CD4-positive, alpha-beta T cell treated with Interleukin-21 for 1 hour (primary cell): ENCODE measurements at places on chromosomes 12 and 14.

GRCh38 chr12:24839268-24839791, 109.6 kb downstream of the BCAT1 start:
- DNase-seq: peak; percentile 19

- no peak for DNase-seq
Measured at GRCh38 chr14:100593751-100594624, 6.8 kb upstream of the BEGAIN start.

GRCh38 chr14:103121846-103122584, 1.2 kb upstream of the TNFAIP2 start:
- peak; percentile 22 for DNase-seq

DNA sequence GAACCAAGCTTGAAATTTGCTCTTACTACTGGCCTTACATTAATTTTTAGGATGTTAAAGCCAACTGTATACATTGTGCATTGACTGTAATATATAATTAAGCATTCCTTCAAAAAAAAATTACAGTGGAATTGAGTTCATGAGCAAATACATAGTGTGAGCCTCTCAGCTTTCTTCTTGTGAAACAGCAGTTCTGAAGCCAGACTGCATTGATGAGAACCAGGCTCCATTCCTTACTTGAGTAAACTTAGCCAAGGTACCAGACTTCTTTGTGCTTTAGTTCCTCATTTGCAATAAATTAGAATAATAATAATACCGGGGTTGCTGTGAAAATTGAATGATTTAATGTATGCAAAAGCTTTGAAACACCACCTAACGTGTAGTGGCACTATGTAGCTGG, 169.5 kb downstream of the ANO4 start:
- DNase-seq: no peak

- no peak for DNase-seq
Measured at GRCh38 chr14:68696721-68697495, 96.0 kb downstream of the ZFP36L1 start.
